Motor neuron (in vitro differentiated cells): ENCODE measurements at places on chromosomes 12 and 14.

DNA sequence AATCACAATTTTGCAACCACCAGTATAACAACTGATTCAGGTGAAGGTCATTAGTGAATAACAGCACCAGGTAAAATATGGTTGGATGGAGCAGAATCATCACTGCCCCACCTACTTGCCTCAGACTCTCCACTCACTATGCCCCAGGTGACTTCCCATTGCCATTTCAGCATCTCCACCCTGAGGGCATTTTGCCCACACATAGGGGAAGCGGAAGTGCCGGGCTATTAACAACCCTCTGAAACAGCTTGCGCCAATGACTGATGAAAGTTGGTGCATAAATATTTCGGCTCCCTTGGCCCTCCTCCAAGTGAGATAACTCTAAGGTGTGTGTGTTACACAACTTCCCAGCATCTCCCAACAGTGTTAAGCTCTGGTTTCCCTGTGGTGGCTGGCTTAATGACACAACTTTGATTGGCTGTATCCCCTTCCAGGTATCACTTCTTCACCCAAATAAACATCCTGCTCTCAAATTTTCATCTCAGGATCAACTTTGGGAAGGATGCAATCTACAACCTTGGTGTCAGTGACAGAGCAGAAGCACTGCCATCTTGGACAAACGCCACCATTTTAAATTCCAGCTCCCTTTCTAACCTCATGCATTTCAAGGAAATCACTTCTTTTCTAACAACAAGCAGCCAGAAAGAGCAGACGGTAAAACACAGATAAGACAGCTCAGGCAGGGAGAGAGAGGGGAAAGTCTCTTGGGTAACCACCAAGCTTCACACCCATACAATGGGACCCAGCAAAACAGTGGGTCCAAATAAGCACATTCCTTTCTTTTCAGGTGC is 73.6 kb upstream of the PPP2R5C start:
- no peak for ATAC-seq

- peak; percentile 16 for ATAC-seq
Observed at GRCh38 chr14:93059917-93060545, 55.7 kb downstream of the ITPK1 start.

DNA sequence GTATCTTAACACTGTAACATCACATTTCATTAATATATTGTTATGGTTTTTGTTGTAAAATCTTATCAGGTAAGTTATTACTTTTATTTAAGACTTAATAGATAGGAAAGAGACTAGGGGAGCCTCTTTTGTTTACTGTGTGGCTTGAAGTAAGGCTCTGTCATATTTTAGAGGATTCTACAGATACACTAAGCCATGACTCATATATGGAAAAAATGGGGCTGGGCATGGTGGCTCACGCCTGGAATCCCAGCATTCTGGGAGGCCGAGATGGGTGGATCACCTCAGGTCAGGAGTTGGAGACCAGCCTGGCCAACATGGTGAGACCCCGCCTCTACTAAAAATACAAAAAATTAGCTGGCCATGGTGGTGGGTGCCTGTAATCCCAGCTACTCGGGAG is 23.6 kb upstream of the NPFF start:
- no peak for ATAC-seq

GRCh38 chr14:37669242-37669641 is 73.8 kb downstream of the TTC6 start:
- no peak for ATAC-seq

DNA sequence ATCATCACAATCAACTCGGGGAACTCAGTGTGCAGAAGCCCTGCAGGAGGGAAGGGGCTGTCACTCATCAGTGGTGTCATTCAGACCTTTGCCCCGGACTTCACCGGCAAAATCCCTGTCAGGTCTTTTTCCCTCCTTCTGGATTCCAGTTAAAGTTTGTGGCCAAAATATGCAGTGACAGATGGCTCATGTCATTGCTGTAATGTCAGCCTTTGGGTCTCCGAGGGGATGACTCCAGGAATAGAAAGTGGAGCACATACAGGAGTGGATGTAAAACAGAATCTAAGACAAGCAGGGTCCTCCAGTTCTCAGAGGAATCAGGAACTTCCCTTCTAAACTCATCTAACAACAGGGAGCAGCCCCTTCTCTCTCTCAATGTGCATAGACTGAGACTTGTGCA is 130.3 kb upstream of the RASSF8 start:
- ATAC-seq, result no peak

GRCh38 chr14:102900631-102901571 is 21.6 kb upstream of the AMN start:
- ATAC-seq, result no peak

DNA sequence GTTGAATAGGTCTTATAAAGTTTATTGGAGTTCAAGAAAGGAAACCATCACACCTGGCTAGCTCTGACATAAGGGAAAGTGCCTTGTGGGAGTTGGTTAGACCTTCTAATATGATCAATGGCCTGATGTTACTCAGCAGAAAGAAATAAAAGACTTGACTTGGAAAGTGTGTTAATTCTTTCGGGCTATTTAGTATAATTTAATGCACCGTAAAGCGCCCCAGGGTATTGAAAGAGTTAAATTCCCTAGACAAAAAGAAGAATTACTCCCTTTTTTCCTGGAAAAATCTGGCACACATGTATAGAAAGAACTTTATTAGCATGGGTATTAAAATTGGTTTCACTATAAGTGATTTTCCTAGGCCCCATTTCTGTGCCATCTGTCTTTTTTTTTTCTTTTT is 1125.7 kb upstream of the FLRT2 start:
- no peak for ATAC-seq

DNA sequence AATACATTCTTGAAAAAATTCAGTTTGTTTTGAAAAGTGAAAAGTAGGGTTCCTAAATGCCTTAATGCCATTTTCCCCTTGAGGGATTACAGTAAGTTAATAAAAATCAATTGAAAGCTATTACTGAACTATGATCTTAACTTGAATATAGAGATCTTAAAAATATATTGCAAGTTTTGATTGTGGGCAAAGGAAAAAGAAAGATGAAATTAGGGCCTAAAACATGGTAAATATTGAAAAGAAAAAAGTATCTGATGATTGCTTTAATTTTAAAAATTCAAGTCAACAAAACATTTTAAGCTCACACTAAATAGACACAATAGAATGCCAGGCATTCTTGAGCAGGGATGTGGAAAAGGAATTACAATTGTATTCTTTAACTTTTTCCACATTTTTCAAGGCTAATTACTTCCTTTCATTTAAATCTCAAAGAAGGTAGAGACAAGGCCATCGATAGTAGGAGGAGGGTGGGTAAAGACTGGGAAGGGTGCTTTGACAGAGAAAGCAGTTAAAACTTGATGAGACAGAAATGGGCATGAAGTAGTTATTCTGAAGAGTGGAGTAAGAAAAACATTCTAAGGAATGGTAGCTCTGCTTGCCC is 294.4 kb downstream of the NELL2 start:
- peak; percentile 61 for ATAC-seq

DNA sequence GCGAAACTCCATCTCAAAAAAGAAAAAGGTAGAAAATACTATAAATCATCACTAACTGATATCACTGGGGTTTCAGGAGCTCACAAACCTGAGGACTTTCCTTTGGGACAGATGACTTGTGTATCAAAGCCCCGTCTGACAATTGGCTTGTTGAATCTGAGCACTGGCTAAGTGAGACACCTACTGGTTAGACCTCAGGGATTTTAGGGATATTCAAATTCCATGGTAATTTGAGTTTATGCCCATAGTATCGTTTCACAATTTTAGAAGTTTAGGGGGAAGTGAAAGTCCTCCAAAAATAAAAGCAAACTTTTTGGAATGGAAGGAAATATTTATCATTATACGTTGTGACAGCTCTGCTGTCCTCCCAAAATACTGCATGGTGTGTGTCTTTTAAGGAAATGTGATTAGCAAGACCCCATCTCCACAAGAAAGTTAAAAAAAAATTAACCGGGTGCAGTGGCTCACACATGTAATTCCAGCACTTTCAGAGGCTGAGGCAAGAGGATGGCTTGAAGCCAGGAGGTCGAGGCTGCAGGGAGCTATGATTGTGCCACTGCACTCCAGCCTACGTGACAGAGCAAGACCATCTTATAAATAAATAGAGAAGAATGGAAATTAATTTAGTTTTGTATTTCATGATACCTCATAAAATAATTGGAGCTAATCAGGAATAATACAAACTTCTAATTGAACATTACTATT is 49.2 kb downstream of the FBXL14 start:
- no peak for ATAC-seq

GRCh38 chr12:80798281-80798680 is 81.6 kb downstream of the MYF5 start:
- no peak for ATAC-seq

GRCh38 chr14:87617079-87617478 is 375.9 kb downstream of the GALC start:
- no peak for ATAC-seq

DNA sequence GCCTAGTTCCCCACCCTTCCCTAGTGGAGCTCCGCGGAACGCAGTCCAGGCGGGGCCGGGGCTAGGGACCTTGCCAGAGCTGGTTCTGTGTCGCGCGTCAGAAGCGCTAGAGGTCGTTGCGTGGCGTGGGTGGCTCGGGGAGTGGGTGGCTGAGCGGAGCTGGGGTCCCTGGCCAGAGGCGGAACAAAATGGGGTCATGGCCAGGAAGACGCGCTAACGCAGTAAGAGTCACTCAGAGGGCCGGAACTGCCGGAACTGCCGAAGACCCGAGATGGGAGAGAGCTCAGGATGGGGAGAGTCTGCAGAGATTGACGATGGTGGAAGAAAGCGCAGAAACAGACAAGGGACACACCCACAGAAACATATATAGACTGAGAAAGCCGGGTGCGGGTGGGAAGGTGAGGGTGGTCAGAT is 4.8 kb downstream of the DGKA start:
- ATAC-seq, result no peak

DNA sequence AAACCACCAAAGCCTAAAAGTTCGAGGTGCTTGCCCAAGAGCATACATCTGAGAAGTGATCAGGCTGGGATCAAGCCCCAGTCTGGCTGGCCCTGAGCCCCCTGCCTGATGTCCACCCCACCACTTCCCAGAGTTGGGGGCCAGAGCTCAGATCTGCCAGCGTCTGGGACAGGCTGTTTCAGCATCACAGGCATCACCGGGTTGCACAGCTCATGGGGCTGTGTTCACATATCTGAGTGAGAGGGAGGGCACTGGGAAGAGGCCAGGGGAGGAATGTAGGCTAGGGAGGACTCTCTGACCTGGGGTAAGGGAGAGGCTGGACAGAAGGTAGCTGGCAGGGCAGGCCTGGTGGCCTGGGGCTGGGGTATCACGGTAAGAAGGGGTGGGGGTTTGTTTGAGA is 6.0 kb downstream of the TGM1 start:
- ATAC-seq, result no peak

DNA sequence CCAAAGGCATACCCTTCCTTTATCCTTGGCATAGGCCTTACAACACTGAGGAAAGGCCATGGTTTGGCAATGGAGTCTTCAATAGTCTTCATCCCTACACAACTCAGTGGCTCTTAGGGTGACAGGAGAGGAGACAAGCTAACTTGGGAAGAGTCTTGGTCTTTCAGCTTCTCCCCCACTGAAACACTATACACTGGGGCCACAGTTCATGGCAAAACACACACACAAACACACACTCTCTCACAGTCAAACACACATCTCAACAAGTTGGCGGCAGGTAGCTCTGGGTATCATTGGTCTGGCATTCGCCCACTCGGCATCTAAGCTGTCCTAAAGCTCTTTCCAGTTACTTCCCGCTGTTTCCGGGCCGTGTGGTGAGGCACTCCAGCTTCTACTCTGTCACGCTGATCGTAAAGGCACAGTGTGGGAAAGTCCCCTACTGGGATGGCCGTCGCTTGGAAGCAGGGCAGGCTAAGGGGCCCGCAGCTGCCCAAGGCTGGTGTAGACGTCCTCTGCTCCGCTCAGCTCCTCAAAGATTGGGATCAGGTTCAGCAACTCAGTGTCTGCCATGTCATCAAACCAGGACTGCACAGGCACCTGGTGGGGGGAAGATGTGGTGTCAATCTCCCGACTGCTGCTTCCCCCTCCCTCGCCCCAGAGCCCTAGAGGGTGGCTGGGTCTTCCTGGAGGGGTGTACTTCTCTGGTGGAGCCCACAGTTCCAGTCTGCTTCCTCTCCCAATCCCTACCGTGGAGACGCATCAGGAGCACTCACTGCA is 4.8 kb upstream of the AVIL start:
- ATAC-seq, result peak; percentile 42

DNA sequence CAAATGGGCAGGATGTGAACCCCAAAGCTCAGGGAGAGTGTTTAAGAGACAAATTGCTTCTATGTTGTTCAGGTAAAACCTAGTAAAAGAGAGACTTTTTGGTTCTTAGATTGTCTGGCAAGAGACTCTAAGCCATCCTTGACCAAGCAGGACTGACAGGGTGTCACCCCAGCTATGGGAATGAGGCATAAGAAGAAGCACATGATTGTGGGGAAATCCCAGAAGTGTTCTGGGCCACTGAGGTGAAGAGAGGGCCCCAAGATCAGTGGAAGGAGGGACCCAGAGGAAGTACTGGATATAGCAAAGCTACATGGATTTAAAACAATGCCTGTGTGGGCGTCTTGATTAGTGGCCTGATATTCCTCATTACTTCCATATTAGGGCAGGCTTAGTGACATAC is 99.0 kb downstream of the SAMD4A start:
- ATAC-seq, result peak; percentile 84

DNA sequence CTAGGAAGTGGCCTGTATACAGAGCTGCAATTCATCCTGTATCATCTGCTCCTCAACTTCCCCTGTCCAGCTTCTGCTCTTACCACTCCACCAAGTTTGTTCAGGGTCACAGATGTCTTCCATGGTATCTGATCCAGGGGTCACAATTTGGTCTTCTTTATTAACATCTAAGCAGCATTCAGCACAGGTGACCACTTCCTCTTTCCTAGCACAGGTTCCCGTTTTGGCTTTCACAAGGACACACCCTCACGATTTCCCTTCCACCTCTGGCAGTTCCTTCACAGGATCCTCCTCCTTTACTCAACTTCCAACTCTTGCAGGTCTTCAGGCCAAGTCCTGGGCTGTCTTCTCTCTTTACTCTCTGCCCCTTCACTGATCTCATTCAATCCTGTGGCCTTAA is 93.6 kb downstream of the TTC7B start:
- ATAC-seq, result no peak

- ATAC-seq, result peak; percentile 25
Observed at GRCh38 chr14:72026536-72026935, 94.3 kb downstream of the RGS6 start.
